Activated CD8-positive, alpha-beta memory T cell treated with anti-CD3 and anti-CD28 coated beads, Interleukin-2, amount 50 U/mL, for 48 hours (primary cell): ENCODE measurements at places on chromosomes 3 and 15.

- DNase-seq: no peak
Measured at GRCh38 chr3:123722456-123722855, 137.6 kb upstream of the HACD2 start.

- no peak for DNase-seq
Measured at GRCh38 chr3:53473422-53473821, 21.0 kb upstream of the CACNA1D start.

DNA sequence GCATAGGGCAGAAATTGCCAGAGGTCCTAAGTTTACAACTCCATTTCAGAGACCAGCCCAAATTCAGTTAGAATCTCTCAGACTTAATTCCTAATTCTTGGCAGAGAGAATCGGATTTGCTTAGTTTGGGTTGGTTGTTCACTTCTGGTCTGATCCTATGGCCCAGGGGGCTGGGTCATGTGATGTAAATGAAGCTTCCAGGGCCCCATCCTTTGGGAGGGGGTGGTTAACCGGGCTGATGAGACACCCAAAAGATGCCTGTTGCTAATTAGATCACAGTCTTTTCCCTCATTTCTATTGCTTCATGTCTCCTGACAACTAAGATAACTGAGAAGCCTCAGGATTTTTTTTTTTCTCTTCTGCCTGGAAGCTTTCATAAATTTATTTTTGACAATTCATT lies 11.1 kb upstream of the ZNF620 start:
- DNase-seq: no peak

GRCh38 chr15:46174122-46174521 lies 539.3 kb downstream of the SQOR start:
- DNase-seq: no peak

DNA sequence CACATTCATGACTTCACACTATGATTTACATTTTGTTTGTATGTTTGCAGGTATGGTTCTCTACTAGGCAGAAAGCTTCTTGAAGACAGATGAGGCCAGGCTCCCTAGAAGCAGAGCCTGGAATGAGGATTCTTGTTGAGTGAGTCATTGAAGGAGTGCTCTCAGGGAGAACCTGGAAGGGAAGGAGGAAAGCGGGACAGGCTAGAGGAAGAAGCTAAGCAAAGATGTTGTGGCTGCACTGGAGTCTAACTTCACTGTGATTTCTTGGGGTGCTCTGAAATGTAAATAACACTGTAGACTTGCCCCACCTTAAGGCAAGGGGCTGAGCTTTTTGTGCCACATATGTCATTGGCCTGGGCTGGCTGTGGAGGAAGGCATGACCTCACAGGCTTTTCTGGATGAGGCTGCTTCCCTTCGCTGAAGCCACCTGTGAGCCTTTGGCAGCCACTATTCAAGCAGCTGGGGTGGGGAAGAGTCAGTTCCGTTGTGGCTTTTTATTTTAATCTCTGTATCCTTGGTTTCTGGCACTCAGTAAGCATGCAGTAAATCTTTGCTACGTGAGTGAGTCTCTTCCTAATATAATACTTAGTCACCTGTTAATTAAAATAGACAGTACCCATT lies 307.3 kb downstream of the SV2B start:
- DNase-seq: no peak

DNA sequence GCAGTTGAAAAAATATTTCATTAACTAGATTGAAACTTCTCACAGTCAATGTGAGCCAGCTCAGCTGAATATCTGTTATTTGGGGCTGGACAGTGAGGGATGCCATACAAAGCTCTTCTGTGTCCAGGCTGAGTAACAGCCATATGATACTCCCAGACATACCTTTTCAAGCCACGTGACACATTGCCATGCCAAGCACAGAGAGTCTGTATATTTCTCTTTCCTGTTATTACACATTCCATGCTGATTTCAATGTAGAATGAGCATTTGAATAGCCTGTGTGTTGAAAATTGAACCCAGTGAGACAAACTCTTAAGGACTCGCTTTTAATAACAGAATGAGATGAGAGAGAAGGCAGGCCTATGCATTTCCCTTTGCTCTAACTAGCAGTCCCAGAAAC lies 334.7 kb upstream of the RASGRP1 start:
- no peak for DNase-seq

GRCh38 chr3:113223475-113224281 lies 12.3 kb downstream of the BOC start:
- peak; percentile 68 for DNase-seq

DNA sequence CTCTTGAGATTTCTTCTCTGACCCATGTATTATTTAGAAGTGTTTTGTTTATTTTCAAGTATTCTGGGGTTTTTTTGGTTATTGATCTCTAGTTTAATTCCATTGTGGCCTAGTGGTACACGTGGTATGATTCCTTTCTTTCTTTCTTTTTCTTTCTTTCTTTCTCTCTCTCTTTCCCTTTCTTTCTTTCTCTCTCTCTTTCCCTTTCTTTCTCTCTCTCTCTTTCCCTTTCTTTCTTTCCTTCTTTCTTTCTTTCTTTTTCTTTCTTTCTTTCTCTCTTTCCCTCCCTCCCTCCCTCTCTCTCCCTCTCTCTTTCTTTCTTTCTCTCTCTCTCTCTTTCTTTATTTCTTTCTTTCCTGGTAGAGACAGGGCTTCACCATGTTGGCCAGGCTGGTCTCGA lies 85.7 kb upstream of the UBE2E1 start:
- DNase-seq: no peak

- DNase-seq: peak; percentile 50
Measured at GRCh38 chr3:186828340-186828739, 14.2 kb upstream of the ADIPOQ start.

DNA sequence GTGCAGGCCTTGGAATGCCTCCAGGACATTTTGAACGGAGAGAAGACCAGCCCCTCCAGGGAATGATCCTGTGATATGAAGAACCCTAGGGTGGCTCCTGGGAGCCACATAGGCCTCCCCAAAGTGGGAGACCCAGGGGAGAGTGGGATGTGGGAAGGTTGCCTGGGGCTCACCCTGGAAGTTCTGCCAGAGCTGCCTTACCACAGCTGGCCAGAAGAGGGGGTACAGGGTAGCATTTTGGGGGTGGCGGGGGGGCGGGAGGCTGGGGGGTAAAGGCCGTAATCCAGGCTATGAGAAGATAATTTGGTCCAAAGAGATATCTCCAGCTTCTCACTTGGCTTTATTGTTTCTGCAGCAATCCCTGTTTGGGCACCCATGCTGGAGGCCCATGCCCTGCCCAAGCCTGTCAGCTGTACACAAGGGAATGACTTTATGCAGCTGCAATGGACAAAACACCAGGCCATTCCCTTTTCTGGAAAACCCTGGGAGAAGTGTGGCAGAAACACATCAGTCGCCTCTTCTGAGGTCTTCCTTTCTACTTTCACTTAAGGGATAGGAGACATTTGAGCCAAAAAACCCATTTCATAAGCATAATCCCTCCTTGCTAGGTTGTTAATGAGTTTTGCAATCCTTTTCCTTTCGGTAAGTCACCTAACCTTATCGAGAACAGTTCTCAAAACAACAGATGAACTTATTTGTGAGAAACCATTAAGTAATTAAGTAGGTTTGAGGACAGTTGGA lies 11.0 kb upstream of the MUSTN1 start:
- DNase-seq: no peak

GRCh38 chr15:50813865-50814264 lies 48.4 kb upstream of the SPPL2A start:
- DNase-seq: no peak

DNA sequence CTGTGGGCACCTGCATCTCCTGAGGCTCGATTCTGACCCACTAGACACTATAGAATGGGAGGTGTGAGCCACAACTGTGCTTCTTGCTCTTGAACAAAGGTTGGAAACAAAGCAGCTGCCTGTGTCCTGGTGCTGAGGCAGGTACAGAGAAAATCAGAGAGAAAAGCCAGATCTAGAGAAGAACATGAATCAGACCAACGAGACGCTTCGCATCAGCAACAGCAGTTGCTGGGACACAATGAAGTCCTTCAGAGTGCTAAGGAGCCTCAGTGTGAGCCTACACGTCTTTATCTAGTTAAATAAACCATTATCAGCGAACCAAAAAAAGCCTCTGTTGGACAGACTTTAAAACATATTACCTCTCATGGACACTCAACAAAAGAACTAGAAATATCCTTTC lies 86.3 kb upstream of the MEX3B start:
- DNase-seq: no peak

- no peak for DNase-seq
Measured at GRCh38 chr15:55528812-55529211, 20.8 kb upstream of the DNAAF4 start.

DNA sequence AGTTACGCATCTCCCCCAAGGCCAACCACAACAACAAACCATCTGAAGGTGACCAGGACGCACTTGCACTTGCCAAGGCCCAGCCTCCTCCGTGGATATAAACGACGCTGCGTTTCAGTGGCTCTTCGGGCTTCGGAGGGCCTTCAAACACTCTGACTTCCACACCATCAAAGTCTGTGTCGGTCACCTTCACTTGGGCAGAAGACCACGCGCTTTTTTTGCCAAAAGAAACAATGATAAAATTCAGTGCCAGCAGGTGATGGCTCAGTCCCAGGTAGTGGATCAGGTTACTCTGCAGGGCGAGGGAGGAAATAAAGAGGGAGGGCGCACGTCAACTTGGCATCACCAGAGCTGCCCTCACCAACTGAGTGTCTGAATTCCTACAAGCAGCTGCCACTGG lies 63.0 kb downstream of the NCEH1 start:
- no peak for DNase-seq

DNA sequence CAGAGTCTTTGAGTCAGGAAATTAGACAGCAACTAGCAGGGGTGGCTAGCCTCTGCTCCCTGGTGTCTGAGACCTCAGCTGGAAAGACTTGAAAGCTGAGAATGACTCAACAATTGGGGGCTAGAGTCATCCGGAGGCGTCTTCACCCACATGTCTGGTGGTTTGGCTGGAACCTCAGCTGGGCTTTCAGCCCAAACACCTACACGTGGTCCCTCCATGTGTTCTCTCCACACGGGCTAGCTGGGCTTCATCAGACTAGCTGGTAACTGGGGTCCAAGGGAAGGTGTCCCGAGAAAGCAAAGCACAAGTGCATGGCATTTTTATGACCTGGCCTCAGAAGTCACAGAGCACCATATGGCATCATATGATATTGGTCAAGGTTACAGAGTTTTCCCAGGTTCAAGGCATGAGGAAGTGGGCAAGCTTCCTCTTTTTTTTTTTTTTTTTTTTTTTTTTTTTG lies 19.9 kb upstream of the ABHD2 start:
- DNase-seq: peak; percentile 77

DNA sequence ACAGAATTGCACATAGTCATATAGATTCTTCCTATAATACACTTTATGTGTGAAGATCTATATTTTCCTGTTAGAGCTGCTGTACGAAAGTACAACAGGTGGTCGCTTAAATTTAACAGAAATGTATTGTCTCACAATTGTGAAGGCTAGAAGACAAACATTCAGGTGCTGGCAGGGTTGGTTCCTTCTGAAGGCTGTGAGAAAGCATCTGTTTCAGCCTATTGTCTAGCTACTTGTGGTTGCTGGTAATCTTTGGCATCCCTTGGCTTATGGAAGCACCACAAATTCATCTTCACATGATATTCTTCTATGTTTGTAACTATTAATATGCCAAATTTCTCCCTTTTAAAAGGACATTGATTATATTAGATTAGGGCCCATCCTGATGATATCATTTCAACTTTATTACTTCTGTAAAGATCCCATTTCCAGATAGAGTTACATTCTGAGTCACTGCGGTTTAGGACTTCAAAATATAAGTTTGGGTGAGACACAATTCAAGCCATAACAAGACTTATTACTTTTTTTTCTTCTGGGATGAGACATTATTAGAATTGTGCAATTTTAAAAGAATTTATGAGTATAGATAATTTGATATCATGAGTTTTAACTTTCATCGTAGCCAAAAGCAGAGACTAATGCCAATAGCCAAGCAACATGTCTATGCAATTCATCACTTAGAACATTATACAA lies 248.1 kb upstream of the BCHE start:
- DNase-seq: no peak

- DNase-seq: no peak
Measured at GRCh38 chr3:9026320-9027045, 63.2 kb upstream of the RAD18 start.

- no peak for DNase-seq
Measured at GRCh38 chr3:104610730-104611652, 755.7 kb upstream of the ALCAM start.

DNA sequence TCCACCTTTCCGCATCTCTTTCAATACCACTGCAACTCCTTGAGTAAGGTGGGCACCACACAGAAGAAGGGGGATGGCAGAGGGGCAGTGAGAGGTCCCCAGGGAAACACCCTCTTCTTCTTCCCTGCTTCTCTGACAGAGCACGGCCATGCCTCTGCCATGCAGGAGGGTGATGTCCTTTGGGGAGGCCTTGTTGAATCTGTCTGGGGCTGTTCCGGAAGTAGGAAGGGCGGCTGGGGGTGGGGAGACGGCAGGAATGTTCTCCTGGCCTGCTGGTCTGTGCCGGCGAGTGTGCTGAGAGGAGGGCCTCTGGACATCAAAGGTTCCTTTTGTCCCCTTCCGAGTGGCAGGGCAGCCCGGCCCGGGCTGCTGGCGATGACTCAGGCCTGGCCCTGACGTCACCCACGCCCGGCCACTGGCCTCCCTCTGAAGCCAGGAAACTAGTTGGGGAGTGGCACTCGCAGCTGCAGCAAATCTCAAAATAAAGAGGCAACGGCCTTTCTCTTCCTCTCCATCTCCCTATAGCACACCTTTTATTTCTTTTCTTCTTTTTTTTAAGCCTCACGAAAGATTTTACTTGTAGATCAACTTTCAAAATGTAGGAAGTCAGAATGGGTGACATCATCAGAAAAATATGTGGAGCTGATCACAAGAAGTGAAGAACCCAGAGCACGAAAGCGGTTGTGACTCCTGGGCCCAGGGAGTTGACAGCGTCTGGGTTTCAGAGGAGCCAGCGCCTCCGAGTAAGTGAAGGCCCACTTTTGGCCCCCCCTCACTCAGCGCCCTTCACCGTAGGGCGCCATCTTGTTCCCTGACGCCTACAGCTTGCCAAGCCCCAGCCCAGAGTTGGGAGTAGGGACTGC lies at the start of gene ZBTB38:
ZBTB38 (plus strand) TSS at position 443 of the 863 bp plus-strand sequence. CDS start 73,885 bp downstream, outside the sequence.
- no peak for DNase-seq

DNA sequence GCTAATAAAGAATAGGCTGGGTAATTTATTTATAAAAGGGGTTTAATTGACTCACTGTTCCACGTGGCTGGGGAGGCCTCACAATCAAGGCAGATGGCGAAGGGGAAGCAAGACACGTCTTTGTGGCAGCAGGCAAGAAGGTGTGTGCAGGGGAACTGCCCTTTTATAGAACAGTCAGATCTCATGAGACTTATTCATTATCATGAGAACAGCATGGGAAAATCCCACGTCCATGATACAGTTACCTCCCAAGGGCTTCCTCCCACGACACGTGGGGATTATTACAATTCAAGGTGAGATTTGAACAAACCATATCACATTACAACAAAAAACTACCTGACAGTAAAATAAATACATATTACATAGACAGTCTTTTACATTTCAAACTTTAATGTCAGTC lies 414.9 kb downstream of the NAALADL2 start:
- DNase-seq: no peak
